GM12878 (cell line): ENCODE measurements at places on chromosomes 4 and X. TPM values are rescaled to one million over a fixed set of nuclear protein-coding genes. Genes with fewer than 3 reads are reported as not detected.

VCX2 gene
- total RNA-seq, result not detected in 2 replicates

- DNase-seq, result no peak
Observed at GRCh38 chr4:81538716-81539427, 67.2 kb upstream of the RASGEF1B start.

DNA sequence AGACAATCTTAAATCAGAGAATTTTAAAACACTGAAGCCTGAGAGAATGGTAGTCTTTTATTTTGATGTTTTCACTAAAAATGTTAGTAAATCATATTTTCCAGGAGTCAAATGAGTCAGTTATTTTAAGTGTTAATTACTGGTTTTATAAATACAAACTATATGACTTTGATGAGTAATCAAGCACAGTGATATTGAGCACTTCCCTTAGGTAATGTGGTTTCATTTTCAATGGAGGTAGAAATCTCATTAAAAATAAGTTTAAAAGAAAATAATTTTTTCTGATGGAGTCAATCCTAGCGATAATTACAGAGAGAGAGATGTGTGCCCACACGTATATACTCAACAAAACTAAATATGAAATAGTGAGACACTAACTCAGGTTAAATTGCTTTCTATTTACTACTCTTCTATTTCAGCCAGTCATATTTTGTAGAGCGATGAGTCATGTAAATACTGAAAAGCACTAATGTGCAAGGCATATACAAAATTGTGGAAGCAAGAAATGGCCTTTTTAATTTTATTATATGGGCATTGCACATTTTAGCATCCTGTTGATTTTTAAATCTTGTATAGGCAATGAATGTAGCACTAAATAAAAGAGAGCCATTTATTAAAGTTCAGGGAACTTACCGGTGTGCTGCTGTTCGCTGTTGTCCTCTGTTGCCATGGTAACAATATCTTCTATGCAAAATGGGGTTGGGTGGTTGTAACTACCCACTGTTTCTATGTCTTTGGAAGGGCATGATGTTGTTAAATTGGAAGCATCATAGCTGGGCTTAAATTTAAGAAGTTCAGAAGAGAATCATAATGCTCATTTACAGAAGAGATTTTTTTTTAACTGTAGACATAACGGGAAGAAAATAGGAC lies 513.7 kb downstream of the TLL1 start:
- DNase-seq, result no peak

UGT2B15 gene
- total RNA-seq, result 0.27 TPM in 1 of 2 replicates, not detected in the other

CNKSR2 gene
- 0.18 TPM in 1 of 2 replicates, not detected in the other for total RNA-seq

DNA sequence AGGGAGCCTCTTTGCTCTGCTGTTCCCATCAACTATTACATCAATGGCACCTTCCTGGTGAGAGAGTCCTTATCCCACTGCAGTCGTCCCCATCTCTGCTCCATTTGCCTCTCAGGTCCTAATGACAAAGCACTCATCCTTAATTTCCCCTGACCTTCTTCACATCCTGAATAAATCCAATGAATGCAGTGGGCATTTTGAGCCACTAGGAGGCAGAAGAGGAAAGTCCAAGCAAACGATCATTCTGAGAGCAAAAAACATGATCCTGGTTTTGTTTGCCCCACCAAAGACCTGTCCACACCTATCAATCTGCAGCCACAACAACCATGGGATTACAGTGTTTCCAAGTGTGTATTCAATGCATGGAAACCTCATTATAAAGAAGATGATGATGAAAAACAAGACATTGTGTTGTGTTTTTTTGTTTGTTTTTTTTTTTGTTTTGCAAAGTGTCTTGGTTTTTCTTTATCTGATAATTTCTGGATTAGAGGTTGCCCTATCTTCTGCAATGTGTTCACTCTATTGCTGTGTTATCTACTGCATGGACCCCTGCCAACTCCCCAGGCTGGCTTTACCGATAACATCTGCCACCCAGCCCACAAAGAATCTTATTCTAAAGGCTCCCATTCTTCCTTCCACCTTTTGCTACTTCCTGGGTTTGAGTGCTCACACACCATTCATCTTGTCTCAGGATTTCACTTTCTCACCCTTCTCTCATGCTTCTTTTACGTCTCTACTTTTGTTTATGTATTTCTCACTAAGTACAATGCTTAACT lies 207.2 kb downstream of the NLGN4X start:
- no peak for DNase-seq

FHL1 gene
- total RNA-seq, result 0.45 and 0.59 TPM in 2 replicates

- no peak for DNase-seq
Observed at GRCh38 chr4:102780476-102781144, 19.8 kb upstream of the MANBA start.

SPATA4 gene
- total RNA-seq, result not detected in 2 replicates

DNA sequence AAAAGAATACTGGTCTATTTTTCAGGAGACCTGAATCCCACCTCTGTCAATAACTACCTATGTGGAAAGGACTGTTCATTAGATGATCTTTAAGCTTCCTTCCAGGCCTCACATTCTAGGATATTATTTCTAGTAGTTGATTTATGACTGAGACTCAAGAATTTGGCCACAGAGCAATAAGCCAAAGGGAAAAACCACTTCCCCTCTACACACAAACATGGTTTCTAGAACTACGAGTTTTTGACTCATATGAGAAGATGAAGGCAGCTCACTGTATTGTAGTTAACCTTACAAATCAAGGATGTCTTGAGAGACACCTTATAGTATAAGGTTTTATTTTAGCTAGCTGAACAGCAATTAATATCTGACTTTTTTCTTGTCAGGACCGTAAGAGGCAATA lies 36.9 kb upstream of the GDPD2 start:
- DNase-seq, result no peak

GRCh38 chr4:163988865-163989264 lies 494.4 kb downstream of the TMA16 start:
- no peak for DNase-seq

DNA sequence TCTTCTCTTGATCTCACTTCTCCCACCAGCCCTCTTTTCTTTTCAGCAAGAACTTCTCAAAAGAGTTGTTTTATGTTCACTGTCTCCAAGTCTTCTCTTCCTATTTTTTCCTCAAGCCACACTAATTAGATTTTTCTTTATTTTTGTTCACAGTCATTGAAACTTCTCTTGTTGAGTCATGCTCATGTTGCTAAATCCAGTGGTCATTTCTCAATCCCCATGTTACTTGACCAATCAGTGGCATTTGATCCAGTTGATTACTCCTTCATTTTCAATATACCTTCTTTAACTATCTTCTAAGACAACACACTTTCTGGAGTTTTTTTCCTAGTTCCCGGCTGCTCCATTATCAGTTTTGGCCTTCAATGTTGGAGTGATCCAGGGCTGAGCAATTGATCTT lies 103.1 kb upstream of the LSM6 start:
- DNase-seq, result no peak

MAGEH1 gene
- total RNA-seq, result 13.1 and 13.2 TPM in 2 replicates

DNA sequence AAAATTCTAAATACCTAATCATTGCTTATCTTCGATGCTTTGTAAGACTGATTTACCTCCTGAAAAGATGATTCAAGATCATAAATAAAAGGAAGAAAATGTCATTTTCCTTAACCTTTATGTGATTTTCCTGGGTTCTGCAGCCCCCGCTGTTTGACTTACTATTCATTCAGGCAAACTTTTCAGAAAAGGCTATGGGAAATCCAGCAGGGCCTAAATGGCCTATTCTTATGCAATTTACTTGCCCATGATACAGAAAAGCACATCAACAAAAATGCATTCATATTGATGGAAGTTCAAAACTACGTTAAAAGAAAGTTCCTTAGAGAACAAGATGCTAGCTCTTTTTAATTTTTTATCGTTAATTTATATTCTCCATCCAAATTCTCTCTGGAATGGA lies 51.2 kb downstream of the TMEM144 start:
- no peak for DNase-seq

DNA sequence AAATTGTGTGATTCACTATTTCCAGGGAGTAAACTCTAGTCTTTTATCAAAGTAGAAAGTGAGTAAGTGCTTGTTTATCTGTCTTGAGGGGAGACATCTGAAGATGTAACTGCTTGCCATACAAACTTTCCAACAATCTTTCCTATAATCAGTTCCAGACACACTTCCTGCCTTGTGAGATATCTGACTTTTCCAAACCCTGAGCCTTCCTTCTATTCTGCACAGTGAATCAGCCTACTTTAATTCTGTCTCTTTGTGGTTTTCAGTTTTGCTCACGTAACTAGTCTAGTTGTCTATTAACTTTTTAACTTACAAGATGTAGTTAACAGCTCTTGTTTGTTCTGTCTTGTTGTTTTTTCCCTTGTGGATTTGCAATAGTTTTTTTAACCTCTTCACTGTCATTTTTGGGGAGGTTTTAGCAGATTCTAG lies 947.8 kb downstream of the C4orf33 start:
- no peak for DNase-seq

- DNase-seq, result no peak
Observed at GRCh38 chrX:113828470-113828869, 755.4 kb upstream of the HTR2C start.

GRCh38 chr4:22739968-22740367 lies 47.2 kb downstream of the GBA3 start:
- no peak for DNase-seq

DNA sequence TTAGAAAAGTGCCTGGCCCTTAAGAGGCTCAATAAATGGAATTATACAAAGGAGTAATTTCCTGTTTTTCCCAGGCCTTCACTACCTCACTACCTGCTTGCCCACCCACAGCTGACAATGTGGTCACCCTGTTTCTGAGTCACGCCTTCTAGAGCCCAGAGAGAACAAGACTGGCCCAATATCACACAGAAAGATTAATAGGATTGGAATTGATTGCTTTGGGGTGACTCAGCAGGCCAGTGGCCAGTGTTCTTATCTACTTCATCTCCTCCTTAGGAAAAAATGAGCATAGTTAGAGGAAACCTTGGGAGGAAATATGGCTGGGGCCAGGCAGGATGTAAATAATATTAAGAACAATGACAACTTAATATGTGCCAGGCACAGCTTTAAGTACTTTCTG lies 4.5 kb upstream of the FGF16 start:
- DNase-seq, result no peak

DNA sequence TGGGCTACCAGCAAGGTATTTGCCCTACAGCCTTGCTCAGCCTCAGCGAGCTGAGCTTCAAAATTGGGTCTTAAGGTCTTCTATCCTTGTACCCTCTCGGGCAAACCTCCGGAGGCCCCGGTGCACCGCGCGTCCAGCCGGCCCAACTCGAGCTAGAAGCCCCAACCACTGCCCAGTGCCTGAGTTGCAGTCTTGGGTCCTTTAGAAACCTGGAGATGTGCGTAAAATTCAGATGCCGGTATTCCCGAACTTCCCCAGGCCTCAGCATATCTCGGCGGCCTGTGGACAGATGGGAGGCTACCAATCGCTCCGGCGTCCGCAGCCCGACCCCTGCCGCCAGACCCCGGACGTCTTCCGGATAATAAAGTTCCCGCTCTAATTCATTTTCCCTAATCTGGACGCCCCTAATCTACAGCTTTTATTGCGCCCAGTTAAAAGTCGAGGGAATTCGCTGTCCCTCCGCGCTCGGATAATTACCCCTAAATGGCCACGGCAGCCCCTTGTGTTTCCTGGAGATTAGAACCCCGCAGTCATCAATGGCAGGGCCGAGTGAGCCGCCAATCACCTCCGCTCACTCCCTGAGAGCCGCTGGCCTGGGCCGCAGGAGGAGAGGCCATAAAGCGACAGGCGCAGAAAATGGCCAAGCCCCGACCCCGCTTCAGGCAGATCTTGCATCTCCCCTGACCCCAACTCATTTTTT lies 1.5 kb upstream of the MSX1 start:
- DNase-seq, result no peak

PSAPL1 gene
- not detected in 2 replicates for total RNA-seq

DNA sequence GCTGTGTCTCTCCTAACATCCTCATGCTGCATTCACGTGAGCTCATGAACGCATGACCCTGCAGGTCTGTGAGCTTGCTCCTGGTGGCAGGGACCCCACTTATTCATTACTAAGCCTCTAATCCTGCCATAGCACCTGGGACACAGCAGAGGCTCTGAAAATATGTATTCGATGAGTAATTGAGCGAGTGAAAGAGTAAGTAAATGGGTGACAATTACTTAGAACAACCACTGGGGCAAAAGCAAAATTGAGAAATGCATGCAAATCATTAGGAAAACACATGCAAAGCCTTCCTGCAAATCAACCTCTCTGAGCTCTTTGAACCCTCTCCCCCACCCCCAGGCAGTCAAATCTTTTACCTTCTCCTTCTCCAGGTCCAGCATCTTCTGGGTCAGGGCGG lies 23.6 kb upstream of the C4orf50 start:
- no peak for DNase-seq

- no peak for DNase-seq
Observed at GRCh38 chr4:159966746-159967145, 863.9 kb downstream of the RAPGEF2 start.

DNA sequence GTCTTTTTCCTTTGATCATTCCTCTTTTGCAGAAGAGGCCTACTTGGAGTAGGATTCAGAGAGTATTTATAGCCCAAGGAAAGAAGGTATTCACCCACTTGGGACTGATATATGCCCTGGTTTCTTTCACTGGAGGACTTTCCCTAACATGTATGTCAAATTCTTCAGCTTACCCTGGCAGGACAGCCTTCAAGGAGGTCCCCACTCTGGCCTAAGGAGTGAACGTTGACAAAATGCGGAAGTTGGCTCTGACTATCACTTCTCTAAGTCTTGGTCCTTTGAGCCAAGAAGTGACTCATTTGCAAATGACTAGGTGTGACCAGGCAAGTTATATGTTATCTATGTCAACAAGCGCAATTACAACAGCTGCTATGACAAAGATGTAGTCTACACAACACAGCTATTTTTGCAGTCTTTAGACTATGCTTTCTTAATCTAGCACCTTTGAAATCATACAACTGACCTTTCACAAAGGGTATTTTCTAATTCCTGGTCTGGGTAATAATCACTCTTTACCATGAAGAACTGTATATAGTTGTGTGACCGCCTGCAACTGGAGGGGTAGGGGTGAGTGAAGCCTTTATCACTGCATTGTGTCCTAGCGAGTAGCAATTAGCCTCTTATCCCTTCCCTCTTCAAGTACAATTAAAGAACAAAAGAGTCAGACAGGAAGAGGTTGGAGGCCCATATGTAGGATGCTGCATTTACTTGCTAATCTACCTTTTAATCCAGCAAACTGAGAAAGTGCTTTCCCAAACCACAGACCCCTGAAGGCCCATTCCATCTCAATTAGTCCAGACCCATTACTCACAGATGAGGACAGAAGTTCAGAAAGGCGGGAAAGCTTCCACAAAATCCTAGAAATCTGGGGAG lies 50.1 kb downstream of the RASGEF1B start:
- peak; percentile 26 for DNase-seq

DNA sequence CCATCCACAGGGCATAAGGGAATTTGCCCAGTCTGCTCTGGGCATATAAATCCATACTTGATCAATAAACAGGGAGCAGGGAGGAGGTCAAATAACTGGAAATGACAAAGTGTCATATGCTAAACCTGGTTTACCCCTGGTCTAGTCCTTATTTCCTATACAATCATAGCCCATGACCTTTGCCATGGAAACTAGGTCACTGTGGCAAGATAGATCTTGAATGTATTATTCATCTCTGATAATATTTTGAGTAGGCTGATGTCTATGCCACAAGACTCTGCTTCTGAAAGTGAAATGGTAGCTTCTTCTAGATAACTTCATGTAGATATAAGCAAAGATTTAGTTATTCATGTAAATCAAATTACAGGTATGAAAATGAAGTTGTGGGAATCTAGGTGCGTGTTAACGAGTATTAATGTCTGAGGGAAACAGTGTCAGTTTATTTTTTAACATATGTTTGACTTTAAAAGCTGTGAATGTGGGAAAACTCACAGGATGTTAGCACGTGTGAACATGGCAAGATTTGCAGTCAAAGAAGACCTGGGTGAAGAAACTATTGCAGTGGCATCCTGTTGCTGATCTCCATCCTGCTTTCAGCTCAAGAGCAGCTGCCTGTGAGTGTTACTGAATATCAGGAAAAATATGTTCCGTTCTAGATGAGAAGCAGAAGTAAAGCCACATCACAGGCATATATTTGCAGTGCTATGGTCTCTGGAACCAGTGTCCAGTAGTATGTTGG lies 81.8 kb upstream of the NDP start:
- DNase-seq, result no peak
